T-cell (primary cell): ENCODE measurements at places on chromosomes 6 and 20.

DNA sequence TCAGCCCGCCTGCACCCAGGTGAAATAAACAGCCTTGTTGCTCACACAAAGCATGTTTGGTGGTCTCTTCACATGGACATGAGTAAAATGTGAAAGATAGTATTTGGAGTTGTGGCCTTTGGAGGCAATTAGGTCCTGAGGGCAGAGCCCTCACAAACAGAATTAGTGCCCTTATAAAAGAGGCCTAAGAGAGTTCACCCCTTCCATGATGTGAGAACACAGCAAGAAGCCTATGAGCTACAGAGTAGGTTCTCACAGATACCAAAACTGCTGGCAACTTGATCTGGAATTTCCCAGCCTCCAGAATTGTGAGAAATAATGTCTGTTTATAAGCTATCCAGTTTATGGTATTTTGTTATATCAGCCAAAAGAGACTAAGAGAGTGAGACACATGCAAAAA is 74.5 kb downstream of the TRDN start:
- no peak for DNase-seq
- H3K4me3 ChIP-seq = no peak overlapping the region
- H3K36me3 ChIP-seq = no peaks in the 10 kb centered on the region
- no peaks in the 10 kb centered on the region for H3K4me1 ChIP-seq
- no peaks in the 10 kb centered on the region for H3K27me3 ChIP-seq

- no peak overlapping the region for H3K4me3 ChIP-seq
- no peak for DNase-seq
- no peaks in the 10 kb centered on the region for H3K27me3 ChIP-seq
Observed at GRCh38 chr20:24718696-24719095, 230.4 kb upstream of the CST7 start.

DNA sequence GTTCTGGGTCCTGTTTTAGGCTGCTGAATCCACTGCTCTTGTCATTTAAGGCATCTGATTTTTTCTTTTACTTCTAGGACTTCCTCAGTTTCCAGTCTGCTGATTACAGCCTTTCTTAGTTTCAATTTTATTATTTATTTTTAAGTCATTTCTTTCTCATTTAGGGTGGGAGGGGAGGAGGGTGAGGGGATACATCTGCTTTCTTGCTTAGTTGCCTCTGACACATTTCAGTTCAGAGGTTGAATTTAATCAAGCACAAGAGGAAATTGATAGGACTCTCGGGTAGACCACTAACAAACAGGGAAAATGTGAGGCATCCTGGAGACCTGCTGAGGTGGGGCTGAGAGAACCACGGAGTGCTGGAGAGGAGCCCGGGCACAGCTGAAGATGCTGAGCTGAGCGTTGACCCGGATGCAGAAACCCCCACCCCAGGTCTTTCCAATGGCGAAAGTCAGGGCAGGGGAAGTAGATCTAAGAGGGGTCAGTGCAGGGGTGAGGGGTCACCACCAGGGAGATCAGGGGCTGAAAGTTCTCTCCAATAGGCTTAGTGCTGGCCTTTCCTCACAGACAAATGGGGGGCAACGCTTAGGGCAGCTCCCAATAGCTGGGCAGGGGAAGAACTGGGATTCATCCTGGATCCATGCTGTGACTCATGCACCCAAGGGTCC is 7.6 kb upstream of the TREML2 start:
- H3K36me3 ChIP-seq = no peaks in the 10 kb centered on the region
- no peaks in the 10 kb centered on the region for H3K4me1 ChIP-seq
- H3K27me3 ChIP-seq = no peaks in the 10 kb centered on the region
- DNase-seq = no peak

DNA sequence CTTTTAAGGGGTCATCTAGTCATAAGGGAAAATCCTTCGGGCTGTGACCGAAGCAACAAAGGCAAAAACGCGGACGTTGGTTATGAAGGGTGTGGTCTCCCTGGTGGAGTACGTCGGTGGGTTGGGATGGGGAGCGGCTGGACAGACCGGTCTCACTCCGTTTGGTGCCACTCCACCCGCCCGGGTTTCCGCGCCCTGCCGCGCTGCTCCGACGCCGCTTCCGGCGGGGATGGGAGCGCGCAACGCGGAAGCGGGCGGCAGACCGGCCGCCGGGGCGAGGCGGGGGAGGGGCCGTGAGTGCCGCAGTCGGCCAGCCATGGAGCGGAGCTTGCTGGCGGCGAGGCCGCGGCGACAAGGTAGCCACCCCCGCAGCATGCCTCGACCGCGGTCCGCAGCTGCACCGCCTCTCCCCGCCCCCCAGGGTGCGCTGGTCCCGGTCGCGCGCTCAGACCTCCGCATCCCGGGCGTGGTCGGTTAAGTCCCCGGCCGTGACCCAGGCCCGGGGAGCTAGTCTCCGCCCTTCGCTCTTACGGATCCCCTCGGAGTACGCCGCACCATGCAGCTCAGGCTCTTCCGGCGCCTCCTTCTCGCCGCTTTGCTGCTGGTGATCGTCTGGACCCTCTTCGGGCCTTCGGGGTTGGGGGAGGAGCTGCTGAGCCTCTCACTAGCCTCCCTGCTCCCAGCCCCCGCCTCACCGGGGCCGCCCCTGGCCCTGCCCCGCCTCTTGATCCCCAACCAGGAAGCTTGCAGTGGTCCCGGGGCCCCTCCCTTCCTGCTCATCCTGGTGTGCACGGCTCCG is at the start of gene B3GALT4:
Gene B3GALT4 (plus strand): TSS at position 260 of the 799 bp plus-strand sequence. CDS start 297 bp downstream, at position 557.
- peaks cover 68% of the 10 kb centered on the region for H3K36me3 ChIP-seq
- peaks cover 79% of the 10 kb centered on the region for H3K4me1 ChIP-seq

- no peak overlapping the region for H3K27ac ChIP-seq
- no peak for DNase-seq
- peaks cover 13% of the 10 kb centered on the region for H3K27me3 ChIP-seq
- no peaks in the 10 kb centered on the region for H3K4me1 ChIP-seq
Observed at GRCh38 chr6:46539866-46540265, 48.6 kb upstream of the RCAN2 start.

- H3K27ac ChIP-seq = no peak overlapping the region
- no peaks in the 10 kb centered on the region for H3K4me1 ChIP-seq
- no peak overlapping the region for H3K4me3 ChIP-seq
- H3K27me3 ChIP-seq = no peaks in the 10 kb centered on the region
- H3K36me3 ChIP-seq = no peaks in the 10 kb centered on the region
Observed at GRCh38 chr20:37929683-37930014, 26.7 kb downstream of the VSTM2L start.

DNA sequence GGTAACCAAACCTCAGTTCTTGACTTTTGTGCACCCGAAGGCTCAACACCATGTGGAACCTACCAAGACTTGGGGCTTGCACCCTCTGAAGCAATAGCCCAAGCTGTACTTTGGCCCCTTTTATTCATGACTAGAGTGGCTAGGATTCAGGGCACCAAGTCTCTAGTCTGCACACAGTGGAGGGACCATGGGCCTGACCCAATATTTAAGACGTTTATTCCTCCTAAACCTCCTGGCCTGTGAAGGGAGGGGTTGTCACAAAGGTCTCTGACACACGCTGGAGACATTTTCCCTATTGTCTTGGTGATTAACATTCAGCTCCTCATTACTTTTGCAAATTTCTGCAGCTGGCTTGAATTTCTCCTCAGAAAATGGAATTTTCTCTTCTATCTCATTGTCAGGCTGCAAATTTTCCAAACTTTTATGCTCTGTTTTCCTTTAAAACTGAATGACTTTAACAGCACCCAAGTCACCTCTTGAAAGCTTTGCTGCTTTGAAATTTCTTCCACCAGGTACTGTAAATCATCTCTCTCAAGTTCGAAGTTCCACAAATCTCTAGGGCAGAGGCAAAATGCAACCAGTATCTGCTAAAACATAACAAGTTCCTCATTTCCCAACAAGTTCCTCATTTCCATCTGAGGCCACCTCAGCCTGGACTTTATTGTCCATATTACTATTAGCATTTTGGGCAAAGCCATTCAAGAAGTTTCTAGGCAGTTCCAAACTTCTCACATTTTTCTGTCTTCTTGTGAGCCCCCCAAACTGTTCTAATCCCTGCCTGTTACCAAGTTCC is 481.4 kb upstream of the BTBD3 start:
- no peaks in the 10 kb centered on the region for H3K27me3 ChIP-seq
- no peak overlapping the region for H3K27ac ChIP-seq
- no peak for DNase-seq

DNA sequence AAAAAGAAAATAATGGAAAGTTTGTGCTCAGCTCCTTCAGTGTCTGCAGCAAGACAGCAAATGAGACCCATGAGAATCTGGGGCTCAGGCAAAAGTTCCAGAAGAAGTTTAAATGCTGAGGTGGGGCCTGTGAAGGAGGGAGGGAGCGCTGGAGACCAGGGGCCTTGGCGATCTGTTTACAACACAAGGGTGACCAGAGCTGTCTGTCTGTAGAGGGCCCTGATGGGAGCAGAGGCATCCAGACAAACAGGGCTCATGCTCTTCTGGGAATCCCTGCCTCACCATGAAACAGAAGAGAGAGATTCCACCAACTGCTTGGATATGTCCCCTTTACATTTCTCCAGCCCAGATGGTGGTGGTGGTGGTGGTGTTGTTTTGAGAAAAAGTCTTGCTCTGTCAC is 79.3 kb upstream of the SHLD1 start:
- H3K4me1 ChIP-seq = no peaks in the 10 kb centered on the region
- no peak overlapping the region for H3K4me3 ChIP-seq
- no peak overlapping the region for H3K27ac ChIP-seq
- no peak for DNase-seq
- H3K36me3 ChIP-seq = no peaks in the 10 kb centered on the region

DNA sequence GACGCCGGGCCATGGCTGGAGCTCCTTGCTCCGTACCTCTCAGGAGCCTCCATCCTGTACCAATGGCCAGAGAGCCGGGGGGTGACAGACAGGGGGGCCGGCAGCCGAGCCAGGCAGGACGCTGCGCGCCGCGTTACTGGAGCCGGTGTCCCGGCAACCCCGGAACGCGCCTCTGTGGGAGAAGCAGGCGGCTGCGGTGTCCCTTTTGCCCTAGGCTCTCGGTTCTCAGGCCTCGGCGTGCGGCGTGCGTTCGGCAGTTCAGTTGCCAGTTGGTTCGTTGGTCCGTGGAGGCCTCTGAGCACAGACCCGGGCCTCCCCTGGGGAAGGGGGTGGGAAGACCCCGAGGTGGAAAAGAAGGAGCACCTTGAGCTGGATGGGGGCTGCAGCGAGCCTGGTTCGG is at the start of gene SPATS1:
Gene SPATS1 (plus strand): TSS at position 162 of the 400 bp plus-strand sequence. CDS start 446 bp downstream, outside the sequence.
- DNase-seq = no peak
- no peak within 1 kb of the TSS for H3K4me3 ChIP-seq
- H3K27ac ChIP-seq = no peak within 1 kb of the TSS
- H3K36me3 ChIP-seq = no peaks in the 10 kb centered on the region
- peaks cover 5% of the 10 kb centered on the region for H3K4me1 ChIP-seq
- H3K27me3 ChIP-seq = peaks cover 48% of the 10 kb centered on the region

- H3K4me1 ChIP-seq = no peaks in the 10 kb centered on the region
- H3K4me3 ChIP-seq = no peak overlapping the region
- no peak overlapping the region for H3K27ac ChIP-seq
- H3K27me3 ChIP-seq = peaks cover 2% of the 10 kb centered on the region
- no peaks in the 10 kb centered on the region for H3K36me3 ChIP-seq
Observed at GRCh38 chr20:63129991-63130657, 85.8 kb downstream of the YTHDF1 start.

DNA sequence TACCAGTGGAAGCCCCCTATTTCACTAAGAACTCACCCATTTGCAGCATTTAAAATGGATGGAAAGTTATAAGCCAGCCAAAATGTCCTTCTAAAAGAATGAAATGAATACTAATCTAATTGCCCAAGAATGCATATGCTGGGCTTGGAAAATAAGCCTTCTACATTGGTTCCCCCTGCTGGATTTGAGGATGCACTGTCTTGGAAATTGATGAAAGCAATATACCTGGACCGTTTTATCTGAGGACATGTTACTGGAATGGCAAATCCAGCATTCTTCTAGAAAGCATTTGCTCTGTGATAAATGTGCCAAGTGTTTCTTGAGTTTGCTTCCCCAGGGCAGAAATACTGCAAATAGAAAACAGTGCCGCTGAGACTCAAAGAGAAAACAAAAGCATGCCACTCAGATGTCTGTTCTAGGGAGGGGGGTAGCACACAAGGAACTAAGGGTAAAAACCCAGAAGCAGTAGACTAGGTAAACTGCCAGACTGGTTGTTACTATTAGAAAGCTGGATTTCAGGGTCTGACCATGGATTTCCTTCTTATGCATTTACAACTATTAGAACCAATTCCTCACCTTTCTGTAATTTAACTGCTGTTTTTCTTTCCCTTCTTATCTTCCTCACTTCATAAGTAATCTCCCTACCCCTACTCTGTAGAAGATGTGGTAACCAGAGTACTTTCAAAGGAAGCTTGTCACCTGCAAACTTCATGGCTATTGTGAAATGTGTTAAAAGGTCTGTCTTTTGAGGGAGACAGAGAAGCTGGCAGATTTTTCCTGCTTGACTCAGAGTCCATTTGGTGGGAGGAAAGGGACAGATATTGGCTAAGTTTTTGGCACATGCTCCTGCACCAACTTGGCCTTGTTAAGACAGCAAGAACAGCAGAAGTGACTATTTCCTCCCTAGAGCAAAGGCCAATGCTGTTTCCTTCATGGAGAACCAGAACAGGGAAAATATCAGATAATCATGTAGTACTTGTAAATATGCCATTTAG is 642.6 kb downstream of the KIF16B start:
- no peaks in the 10 kb centered on the region for H3K4me1 ChIP-seq
- no peak overlapping the region for H3K4me3 ChIP-seq
- no peaks in the 10 kb centered on the region for H3K36me3 ChIP-seq
- H3K27me3 ChIP-seq = no peaks in the 10 kb centered on the region
- no peak for DNase-seq

GRCh38 chr6:47724300-47724699 is 25.9 kb downstream of the ADGRF4 start:
- H3K27me3 ChIP-seq = no peaks in the 10 kb centered on the region
- no peaks in the 10 kb centered on the region for H3K4me1 ChIP-seq
- DNase-seq = no peak
- H3K36me3 ChIP-seq = no peaks in the 10 kb centered on the region

DNA sequence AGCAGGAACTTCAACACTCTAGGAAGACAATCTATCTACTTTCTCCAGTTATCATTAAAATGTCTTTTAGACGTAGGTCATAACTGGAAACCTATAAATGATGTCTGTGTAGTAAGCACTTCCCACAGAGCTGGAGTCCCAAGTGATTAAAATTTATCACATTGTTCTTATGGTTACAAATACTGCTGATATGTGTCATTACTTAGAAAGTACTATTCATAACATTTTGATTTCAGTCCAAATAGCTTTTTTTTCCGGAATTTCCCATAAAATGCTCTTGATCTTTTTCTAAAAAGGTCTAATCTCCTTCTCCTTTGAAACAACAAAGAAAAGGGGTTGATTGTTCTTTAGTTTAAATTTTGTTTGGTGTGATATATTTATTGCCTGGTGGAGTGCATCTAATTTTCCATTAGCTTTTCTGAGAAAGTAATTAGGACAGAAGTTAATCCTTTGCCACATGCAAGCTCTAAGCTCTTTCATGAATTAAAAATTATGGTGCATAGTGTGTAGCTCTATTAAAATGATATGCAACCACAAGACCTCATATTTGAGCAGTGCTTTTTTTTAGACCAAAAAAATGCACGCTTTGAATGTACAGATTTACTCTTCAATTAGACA is 132.7 kb upstream of the TCF21 start:
- H3K27ac ChIP-seq = no peak overlapping the region
- H3K36me3 ChIP-seq = no peaks in the 10 kb centered on the region
- DNase-seq = no peak
- no peaks in the 10 kb centered on the region for H3K27me3 ChIP-seq
- no peaks in the 10 kb centered on the region for H3K4me1 ChIP-seq
- no peak overlapping the region for H3K4me3 ChIP-seq

DNA sequence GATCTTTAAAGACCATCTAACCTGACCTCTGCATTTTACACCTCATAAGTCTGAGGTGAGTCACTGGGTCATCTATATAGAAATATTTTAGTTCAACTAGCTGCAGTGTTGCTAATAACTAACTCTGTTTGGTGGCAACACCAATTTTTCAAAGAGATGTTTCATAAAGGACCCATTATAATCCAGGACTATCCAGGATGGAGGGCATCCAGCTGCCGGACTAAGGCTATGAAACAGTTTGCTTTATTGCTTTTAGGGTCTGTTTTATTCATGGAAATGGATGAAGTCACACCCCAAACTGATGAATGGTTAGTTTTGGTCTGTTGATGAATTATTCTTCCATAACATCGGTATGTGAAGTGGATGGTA is 204.2 kb upstream of the GMDS start:
- H3K27ac ChIP-seq = no peak overlapping the region
- H3K4me1 ChIP-seq = no peaks in the 10 kb centered on the region
